ENCODE measurements at places on chromosomes 7 and 10.

DNA sequence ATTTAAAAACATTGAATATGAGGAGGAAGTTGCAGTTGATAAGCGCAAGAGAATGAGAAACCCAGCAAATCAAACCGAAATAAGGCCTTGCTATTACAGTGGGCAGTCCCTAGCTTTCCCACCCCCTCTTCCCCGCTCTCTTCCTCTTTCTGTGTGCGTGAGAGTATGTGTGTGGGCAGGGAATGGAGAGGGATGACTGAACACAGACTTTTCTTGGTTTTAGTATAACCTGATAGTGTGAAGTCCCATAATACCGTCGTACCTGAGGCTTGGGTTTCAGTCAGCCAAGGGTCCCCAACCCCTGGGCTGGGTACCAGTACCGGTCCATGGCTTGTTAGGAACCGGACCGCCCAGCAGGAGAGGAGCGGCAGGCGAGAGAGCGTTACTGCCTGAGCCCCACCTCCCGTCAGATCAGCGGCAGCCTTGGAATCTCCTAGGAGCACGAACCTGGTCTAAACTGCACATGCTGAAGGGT lies 255.3 kb downstream of the CELF2 start:
- DNase-seq, result no peak

GRCh38 chr7:92478095-92478494 lies 349 bp upstream of the ERVW-1 start:
- no peak for DNase-seq

GRCh38 chr7:70624500-70625103 lies 507.3 kb upstream of the GALNT17 start:
- DNase-seq, result no peak

GRCh38 chr10:131739206-131739605 lies 161.6 kb upstream of the PPP2R2D start:
- DNase-seq, result no peak

DNA sequence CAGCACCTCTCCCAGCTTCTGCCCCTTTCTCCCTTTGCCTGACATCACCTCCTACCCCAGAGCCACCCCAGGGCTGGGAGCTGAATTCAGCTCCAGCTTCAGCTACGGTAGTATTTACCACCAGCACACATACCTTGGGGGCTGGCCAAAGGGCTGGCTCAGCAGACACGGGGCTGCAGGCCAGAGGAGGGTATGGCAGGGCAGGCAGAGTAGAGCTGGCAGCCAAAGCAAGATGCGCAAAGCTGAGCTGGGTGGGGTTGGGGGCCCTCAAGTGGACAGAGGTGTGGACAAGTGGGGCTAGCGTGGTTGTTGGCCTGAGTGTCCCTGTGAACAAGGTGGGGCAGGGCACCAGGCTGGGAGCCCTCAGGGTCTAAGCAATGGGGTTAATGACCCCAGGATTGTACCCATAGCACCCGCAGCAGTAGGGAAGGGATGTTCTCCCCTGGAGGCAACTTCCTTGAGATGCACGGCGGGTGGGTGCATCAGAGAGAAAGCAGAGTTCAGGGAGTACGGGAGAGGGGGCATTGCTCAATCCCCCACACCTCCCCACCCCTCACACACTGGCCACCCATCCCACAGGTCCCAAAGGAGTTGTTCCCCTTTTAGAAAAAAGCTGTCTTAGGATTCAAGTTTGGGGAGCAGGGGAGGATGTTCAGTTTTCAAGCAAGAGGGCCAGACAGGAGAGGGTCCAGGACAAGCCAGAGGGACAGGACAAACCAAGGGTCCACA lies 8.0 kb downstream of the VSIR start:
- no peak for DNase-seq

- no peak for DNase-seq
These were observed 773.3 kb downstream of the GRID1 start for GRCh38 chr10:85593226-85593772.

- DNase-seq, result no peak
These were observed 31.9 kb downstream of the DLD start for GRCh38 chr7:107922886-107923285.

- no peak for DNase-seq
These were observed 9.5 kb upstream of the HMX3 start for GRCh38 chr10:123126246-123126645.

DNA sequence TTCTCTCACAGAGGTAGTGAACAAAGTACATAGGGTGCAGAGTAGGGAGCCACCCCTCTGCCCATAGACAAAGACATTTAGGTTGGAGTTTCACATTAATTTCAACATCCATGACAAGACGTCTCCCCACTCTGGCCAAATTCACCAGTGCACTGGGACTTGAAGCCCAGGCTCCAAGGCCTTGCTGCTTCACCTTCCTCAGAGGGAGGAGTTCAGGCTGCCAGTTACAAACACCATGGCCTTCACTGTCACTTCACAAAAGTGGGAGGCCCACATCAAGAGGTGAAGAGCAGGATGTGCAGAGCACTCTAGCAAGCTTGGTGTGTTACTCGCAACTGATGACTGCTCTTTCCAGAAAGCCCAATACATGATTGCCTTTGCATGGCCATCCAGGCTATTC lies 15.8 kb upstream of the ARHGAP22 start:
- DNase-seq, result no peak

DNA sequence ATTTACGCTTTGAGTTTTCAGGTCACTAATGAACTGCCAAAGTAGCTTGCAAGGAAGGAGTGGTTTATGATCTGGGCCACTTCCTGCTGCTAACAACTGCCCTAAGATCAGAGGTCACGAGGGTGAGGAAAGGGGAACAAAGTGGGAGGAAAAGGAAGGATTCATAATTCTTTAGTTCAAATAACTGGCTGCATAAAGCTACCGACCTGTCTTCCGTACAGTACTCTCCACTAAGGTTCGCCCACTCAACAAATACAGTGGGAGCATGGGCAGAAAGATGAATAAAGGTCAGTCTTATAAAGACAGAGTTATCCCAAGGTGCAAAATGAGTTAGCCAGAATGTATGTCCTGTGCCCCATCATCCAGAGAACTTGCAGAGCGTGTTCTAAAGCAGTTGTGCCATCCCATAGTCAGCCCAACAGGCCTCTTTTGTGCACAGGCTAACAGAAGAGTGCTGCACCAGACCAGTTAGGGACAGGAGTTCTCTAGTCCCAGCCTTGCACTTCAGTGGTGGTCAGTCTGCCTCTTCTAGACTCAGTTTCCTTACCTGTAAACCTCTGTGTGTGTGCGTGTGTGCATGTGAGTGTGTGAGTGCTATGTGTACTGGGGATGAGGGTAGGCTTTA lies 65.9 kb downstream of the CREB3L2 start:
- no peak for DNase-seq

DNA sequence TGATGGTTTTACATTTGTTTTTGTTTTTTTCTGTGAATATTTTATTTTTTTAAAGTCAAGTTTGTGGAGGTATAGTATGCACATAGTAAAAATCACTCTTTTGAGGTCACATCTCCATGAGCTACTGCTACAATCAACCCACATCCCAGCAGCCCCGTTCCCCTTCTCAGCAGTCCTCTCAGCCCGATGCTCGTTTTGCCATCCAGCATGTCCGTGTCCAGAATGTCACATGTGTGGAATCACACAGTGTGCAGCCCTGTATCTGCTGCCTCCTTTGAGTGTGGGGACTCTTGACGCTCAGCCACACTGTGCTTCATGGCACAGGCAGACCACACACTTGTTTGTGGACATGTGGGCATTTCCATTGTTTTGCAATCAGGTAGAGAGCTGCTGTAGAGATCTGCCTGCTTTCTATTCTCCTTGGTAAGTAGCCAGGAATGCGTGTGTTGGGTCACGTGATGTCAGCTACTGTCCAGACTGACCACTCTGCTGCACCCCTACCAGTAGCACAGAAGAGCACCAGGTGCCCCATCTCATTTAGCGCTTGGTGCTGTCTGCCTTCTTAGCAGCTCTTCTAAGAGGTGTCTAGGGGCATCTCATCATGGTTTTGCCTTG lies 71.6 kb upstream of the CAMK2B start:
- no peak for DNase-seq

GRCh38 chr10:23318359-23318758 lies 26.2 kb downstream of the C10orf67 start:
- DNase-seq, result no peak

DNA sequence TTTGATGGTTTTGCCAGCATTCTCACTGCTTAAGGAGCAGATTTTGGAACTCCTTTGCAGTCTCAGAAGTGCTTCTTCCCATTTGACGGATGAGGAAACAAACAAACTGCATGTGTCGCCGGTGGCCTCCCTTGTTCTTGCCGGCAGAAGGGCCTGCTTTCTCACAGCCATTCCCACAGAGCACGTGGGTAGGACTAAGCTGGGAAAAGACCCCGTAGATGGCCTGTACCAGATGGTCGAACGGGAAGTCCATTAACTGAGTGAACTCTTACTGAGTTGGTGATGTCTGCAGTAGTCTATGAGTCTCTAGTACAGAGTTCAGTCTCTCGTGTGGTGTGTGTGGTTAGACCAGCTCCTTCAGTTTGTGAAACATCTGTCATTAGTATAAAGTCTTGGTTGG lies 131.9 kb downstream of the TRRAP start:
- no peak for DNase-seq

DNA sequence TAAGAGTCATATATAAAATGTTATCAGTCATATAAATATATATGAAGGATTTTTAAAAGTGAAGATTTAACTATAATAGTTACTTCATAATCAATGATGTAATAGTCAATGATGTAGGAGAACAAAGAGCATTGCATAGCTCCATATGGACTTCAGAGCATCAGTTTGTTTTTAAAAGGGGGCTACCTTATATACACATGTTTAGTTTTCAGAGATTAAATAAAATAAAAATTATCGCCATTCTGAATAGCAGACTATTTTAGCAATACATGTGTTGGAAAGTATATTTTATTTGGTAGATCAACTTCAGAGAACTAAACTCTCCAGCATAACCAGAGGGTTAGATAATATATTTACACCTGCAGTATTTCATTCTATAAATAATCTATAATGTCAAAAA lies 29.1 kb upstream of the EPC1 start:
- DNase-seq, result no peak

- no peak for DNase-seq
These were observed 41.4 kb upstream of the PITRM1 start for GRCh38 chr10:3213758-3214515.

DNA sequence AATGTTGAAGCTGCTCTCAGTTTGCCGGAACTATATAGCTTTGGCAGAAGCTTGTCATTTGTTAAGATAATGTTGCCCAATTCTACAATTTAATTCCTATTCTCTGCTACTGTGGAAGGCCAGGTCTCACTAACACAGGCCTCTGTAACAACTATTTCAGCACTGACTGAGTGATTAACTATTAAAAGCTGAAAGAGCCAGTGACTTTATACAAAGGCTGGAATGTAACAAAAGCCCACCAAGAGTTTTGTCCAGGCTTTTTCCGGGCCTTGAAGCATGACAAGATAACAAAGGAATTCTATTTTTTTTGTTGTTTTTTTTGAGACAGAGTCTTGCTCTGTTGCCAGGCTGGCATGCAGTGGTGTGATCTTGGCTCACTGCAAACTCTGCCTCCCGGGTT lies 795.6 kb downstream of the PHTF2 start:
- no peak for DNase-seq

DNA sequence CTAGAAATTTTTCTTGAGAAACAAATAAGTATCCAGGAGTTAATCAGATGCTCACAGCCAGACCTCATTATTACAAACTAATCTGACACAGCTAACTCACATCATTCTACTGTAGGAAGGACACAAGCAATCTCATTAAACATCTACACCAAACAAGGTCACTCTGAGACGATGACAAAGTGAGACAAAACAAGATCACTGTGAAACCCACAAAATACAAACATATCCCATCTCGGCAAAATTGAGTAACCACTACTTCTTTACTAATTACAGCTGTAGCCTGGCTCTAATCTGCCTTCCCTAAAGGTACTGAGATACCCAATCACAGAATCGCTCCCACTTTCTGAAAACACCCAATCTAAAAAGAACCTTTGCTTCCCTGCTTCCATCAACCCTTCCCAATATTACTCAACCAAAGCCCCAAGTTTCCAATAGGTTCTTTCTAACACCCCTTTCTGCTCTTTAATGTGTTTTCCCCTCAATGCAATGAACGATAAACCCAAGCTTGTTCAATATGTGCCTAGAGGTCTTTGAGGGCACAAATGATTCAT lies 26.9 kb downstream of the CCDC6 start:
- DNase-seq, result no peak

GRCh38 chr10:107264742-107265141 lies 100.2 kb upstream of the SORCS1 start:
- no peak for DNase-seq

GRCh38 chr7:137903382-137904169 lies 56.8 kb upstream of the DGKI start:
- DNase-seq, result peak; percentile 30

DNA sequence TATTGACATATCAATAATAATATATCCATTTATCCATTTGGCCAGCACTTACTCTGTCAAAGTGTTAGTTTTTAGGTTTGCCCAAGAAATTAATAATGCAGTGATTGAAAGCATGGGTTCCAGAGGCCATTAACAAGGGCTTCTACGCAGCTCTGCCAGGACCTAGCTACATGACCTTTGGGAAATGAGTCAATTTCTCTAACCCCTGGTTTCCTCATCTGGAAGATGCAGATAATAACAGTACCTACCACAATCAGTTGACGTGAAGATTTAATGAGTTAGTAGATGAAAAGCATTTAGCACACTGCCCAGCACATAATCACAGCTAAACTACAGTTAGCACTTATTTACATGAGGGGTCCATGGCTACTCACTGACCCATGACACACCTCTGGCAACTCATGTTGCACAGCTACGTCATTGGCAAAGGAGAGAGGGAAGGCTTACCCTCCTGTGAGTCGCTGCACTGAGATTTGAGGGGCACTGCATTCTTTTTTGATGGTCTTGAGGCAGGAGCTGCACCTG lies 263.7 kb downstream of the PLXNA4 start:
- no peak for DNase-seq

GRCh38 chr7:1387261-1387660 lies 72.0 kb downstream of the MICALL2 start:
- DNase-seq, result no peak

- DNase-seq, result no peak
These were observed 189.3 kb downstream of the PRPF18 start for GRCh38 chr10:13775786-13776775.

GRCh38 chr10:14569274-14570060 lies 205.2 kb downstream of the FAM107B start:
- no peak for DNase-seq

GRCh38 chr7:83921271-83921940 lies 272.5 kb upstream of the SEMA3E start:
- DNase-seq, result no peak

DNA sequence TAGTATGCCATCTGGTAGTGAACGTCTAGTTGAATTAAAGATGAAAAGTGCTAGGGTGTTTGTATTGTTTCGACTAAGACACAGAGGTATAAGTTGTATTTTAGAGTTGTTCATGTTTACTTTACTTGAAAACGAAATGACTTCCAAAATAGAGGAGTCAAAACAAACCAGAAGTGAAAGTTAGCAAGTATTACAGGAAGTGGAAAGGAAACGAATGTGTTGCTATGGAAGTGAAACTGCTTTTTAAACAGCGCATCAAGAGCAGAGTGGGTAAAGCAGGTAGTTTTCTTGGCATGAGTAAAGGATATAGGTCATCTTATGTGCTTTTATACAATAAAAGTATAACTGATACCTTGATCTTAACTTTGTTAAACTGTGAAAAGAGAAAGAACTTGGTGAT lies 20.0 kb upstream of the GALNTL5 start:
- no peak for DNase-seq

- DNase-seq, result no peak
These were observed 12.0 kb downstream of the COL1A2 start for GRCh38 chr7:94406696-94407095.

- no peak for DNase-seq
These were observed 133.1 kb downstream of the RAPGEF5 start for GRCh38 chr7:22223807-22224206.

Measured in stimulated activated CD4-positive, alpha-beta T cell treated with anti-CD3 and anti-CD28 coated beads, Interleukin-4, amount 100 ng/mL, for 48 hours (primary cell).